ENCODE measurements at places on chromosomes 3 and 15.

- no peak for DNase-seq
These were observed 35.0 kb downstream of the ATP2B2 start for GRCh38 chr3:10470120-10471053.

DNA sequence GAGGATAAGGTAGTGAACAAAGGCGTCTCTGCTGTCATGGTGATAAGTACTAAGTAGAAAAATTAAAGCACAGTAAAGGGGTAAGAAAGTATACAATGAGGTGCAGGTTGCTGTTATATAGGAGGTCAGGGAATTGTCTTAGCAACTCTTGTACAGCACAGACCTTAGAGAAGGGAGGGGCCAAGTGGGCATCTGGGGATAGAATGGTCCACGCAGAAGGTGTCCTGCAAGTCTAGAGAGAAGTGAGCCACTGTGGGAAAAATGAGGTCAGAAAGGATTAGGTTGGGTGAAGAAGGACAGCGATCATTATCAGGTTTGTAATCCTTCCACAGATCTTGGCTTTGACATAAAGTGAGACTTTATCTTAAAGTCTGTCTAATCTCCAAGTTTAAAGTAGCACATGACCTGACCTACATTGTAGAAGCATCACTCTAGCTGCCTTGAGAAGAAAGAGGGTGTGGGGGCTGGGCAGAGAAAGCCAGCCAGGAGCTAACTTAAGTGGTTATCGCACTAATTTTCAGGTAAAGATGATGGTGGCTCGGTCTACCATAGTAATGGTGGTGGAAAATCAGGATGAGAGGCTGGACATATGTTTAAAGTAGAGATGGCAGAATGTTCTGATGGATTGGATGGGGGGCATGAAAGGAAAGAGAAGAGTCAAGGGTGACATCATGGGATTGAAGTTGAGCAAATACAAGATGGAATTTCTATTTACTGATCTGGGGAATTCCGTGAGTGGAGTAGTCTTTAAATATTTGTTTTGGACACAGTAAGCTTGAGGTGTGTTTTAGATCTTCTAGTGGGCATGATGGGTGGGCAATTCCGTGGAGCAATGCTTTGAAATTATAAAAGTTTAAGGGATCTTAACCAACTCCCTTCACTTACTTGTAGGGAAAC, 919.2 kb downstream of the ROBO1 start:
- DNase-seq = no peak

DNA sequence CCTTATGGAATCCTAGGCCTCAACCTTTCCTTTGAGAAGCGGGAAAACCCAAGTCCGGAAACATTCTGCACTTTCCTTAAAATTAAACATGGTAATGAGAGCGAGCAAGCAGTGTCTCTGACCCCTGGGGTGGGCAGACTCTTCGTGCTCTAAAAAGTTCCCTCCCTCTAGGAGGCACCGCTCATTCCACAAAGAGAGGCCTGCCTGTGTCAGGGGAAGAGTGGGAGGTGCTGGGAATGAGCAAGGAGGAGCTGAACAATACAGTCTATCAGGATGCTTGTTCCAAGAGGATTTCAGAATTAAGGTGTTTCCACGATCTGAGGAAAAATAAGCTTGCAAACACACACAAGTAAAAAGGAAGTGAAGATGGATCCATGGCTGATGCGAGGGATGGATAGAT, 6.0 kb upstream of the RLBP1 start:
- DNase-seq = no peak

DNA sequence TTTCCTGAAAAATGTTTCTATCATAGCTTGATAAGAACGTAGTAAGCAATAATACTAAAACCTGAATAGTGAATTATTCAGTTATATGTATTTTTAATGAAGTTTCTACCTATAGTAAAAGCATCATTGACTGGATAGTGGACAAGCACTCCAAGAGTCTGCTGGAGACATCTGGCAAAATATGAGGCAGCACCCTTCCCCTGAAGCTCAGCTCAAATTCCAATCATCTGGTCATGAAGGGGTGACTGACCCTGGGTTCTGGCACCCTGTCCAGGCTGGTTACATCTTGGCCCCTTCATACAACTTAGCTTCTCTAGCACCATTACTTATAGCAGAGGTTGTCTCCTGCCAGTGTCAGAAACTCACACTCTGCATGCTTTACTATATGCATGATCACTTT, 455.4 kb downstream of the RAP2B start:
- no peak for DNase-seq

DNA sequence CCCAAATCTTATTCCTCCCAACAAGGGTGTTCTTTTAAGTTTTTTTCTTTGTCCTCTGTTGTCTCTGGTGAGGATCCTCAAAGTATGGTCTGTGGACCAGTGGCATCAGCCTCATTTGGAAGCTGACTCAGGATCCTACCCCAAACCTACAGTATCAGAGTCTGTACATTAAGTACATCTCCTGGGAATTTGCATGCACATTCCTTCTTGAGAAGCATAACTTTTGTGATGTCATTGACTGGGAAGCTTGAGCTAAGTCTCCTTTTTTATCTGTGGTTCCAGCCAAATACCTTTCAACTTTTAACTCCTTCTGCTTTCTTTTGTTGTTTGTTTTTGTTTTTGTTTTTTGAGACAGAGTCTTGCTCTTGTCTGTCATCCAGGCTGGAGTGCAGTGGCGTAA, 40.5 kb downstream of the ARMC8 start:
- DNase-seq = no peak
